Nephron progenitor cell (in vitro differentiated cells): ENCODE measurements at places on chromosomes 12 and 14.
A peak's percentile ranks its signal among the peaks of the same experiment; 100 is the strongest.

GRCh38 chr12:108709697-108710096 lies 21.6 kb downstream of the CORO1C start:
- DNase-seq = no peak

GRCh38 chr12:3247629-3248161 lies 170.5 kb downstream of the TSPAN9 start:
- no peak for DNase-seq

GRCh38 chr12:104643819-104644669 lies 187.3 kb downstream of the CHST11 start:
- DNase-seq = no peak

- DNase-seq = peak; percentile 72
Measured at GRCh38 chr14:102917469-102918211, 4.8 kb upstream of the AMN start.

- DNase-seq = no peak
Measured at GRCh38 chr12:96094201-96094600, 58.8 kb upstream of the LTA4H start.

GRCh38 chr12:112967858-112968257 lies 10.5 kb upstream of the OAS2 start:
- DNase-seq = no peak

DNA sequence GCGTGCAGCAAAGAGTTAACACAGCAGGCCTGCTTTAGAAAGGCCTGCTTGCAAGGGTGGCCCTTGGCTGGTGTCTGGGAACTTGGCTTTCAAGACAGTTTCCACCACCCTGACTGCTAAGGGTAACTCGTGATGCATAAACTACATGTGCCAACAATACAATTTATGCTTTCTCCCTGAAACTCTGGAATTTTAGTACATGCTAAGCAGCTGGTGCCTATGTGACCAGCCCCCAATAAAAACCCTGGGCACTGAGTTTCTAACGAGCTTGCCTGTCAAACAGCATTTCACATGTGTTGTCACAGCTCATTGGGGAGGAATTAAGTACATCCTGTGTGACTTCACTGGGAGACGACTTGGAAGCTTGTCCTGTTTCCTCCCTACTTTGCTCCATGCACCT lies 133.1 kb downstream of the SLC5A8 start:
- no peak for DNase-seq

DNA sequence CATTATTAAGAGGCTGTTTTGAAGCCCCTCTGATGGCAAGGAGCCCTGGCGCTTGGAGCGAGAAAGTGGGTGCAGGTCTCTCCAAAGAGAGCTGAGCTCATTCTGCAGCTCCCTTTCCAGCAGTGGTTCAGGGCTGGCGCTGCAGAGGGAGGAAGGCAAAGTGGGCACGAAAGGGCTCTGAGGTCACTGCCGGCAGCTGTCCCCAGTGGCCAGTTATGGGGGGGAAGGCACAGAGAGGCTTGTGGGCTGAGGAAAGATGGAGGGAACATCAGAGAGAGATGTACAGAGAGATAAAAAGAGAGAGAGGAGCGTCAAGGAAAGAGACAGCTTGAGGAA lies 75.2 kb upstream of the TBX5 start:
- peak; percentile 18 for DNase-seq

DNA sequence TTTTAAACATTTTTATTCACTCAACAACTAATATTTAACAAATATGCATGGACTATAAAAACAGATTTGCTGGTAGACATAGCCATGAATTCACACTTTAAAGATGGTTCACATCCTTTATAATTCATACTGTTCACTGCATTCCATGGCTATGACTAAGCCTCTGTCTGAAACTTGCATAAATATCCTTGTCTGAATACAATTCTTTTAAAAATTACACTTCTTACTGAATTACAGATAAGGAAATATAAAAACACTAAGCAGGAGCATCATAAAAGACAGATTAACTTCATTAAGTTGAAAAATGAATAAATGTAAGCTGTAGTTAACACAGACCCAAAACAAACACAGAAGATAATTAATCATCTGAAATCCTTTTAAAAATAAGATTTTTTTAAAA lies 53.8 kb downstream of the GXYLT1 start:
- no peak for DNase-seq

DNA sequence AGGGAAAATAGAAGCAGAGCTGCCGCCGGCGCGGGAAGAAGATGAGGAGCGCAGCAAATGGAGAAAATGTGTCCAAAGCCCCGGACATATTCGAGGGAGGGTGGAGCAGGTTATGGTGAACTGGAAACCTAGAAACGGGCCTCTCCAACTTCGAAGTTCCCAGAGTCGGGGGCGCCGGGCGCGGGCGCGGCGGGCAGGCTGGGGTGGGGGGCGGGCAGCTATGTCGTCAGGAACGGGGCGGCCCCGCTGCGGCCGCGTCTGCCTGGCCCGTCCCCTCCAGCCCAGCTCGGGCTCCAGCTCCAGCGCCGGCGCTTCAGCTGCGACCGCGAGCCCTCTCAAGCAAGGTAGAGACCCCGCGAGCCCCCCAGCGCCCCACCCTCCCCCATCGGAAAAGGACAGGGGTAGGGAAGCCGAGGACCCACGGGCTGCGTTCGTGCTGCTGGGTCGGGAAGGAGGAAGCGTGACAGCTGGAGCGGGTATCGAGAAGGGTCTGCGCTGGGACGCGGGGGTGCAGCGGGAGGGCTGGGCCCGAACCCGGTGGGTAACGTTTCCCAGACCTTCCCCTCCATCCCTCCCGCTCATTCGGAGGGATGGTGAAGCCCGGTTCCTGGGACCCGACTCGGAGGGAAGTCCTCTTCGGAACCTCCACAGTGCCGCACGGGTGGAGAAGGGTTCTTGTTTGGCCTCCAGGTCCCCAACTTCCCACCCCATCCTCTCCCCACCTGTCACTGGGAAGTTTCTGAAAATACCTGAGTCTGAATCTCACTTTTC lies 1.0 kb downstream of the DGKA start:
- peak; percentile 73 for DNase-seq

- DNase-seq = no peak
Measured at GRCh38 chr14:101019990-101020710, 116.6 kb upstream of the RTL1 start.

- no peak for DNase-seq
Measured at GRCh38 chr12:88247241-88247643, 105.1 kb downstream of the TMTC3 start.

GRCh38 chr12:69343357-69343756 lies 4.8 kb upstream of the LYZ start:
- no peak for DNase-seq

DNA sequence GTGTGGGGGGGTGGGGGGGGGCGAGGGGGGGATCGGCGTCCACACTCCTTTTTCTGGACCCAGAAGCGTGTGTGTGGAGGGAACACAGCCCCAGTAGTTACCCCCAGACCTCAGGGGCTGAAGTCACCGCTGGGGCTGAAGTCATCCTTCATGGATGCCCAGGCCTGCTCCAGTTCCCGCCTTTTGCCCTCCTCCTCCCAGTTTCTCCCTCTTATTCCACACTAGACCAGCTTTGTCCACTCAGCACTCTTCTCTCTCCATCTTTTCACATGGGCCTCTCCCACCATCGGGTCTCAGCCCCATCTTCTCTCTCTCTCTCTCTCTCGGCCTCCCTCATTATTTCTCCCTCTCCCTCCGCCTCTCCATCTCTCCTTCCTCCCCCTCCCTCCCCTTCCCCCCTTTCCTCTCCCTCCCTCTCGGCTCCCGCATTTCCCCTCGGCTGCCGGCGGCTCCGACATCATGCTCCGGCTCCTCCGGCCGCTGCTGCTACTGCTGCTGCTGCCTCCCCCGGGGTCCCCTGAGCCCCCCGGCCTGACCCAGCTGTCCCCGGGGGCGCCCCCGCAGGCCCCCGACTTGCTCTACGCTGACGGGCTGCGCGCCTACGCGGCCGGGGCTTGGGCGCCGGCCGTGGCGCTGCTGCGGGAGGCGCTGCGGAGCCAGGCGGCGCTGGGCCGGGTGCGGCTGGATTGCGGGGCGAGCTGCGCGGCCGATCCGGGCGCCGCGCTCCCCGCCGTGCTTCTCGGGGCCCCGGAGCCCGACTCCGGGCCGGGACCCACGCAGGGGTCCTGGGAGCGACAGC lies at the start of gene P3H3:
P3H3 (plus strand) TSS at position 426 of the 799 bp plus-strand sequence; CDS start at position 460, 34 bp downstream.
- DNase-seq = peak; percentile 53

DNA sequence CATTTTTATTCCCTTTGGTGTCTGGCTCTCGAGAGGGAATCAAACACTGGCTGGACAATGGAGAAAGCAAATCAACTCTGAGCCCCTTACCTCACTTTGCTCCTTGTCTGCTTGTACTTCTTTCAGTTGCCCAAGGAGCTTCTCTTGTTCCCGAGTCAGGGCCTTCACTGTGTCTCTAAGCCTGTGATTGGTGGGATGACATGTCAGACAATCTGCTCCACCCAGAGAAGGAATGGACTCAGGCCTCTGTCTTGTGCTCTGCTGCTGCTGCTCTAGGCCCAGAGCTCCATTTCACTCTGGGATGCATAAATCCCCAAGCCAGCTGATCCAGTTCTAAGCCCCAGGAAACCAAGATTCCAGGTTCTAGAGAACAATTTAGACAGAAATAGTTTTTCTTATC lies 7.6 kb downstream of the CALCOCO1 start:
- no peak for DNase-seq

DNA sequence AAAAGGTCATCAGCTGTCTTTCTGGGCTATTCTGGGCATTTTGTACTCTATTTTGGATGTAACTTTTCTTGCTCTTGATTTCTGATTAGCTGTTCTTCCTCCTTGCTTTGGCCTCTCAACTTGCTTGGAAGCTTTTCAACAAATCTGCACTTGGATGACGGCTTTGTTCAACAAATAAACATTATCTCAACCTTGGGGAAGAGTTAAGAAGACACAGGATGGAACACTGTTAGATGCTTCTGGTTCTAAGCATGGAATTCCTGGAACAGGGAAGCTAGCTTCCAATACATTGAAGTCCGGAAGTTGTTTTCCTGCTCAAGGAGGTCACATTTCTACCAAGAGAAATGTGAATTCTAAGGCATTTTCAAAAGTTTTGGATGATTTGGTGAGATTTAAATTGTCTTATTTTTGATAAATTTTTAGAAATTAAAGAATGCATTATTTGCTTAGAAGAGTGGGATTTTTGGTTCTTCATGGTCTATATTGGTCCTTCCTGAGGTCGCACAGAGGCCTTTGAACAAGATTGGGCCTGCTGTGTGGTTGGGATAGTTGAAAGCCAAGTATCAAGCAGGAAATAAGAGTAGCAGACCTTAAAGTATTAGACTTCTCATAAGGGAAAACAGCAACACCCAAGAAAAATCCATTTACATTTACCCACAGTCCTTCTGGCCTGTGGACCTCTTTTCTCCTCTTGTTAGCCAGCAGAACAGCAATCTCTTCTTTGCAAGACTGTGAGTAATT lies 59.2 kb downstream of the PPFIBP1 start:
- no peak for DNase-seq

- no peak for DNase-seq
Measured at GRCh38 chr12:21129906-21130305, 1.1 kb upstream of the SLCO1B1 start.

DNA sequence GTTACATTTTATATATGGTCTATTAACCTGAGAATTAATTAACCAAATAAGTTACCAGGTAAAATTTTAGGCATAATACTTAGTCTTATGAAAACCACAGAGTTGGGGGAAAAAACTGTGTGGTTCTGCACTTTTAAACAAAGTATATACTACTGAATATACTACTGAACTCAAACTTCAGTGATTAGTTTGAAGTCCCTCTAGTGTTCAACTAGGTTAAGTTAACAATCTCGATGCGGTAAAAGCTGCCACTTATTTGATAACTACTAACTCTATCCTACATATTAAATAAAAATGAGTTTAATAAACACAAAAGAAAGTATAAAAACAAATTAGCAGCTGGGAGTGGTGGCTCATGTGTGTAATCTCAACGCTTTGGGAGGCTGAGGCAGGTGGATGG lies 56.7 kb downstream of the MED13L start:
- DNase-seq = no peak

DNA sequence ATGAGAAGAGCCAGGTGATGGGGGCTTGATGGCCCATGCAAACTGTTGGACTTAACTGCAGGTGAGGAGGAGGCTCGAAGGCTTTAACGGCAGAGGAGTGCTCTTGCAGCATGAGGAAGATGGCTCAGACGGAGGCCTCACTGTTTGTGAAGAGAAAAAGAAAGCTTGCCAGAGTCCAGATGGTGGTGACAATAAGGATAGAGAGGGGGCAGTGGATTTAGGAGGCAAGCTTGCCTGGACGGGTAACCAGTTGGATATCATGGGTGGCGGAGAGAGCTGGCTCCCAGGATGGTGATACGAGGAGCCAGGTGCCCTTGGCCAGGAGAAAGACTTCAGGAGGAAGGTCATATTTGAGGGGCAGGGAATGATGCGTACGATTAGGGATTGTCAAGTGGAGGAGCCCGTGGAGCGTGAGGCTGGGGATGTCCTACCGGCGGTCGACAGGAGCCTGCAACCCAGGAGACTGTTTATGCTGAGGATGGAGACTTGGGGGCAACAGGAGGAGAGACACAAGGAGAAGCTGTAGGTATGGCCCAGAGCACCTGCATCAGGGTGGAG lies 71.8 kb downstream of the CACNA1C start:
- no peak for DNase-seq

DNA sequence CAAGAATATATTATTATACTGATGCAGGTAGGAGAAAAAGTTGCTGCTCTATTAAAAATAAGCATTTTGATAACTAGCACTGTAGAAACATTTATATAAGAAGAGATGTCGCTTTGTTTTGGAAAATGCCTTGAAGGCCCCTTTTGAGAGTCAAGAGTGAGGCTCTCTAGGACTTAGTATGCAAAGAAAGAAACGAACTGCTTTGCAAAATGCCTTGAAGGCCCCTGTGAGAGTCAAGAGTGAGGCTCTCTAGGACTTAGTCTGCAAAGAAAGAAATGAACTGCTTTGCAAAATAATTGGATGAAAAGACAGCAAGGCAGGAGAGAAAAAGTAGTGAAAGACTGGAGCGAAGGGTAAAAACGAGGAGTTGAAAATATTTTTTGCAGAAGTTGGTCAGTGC lies 65.9 kb downstream of the AVPR1A start:
- no peak for DNase-seq

DNA sequence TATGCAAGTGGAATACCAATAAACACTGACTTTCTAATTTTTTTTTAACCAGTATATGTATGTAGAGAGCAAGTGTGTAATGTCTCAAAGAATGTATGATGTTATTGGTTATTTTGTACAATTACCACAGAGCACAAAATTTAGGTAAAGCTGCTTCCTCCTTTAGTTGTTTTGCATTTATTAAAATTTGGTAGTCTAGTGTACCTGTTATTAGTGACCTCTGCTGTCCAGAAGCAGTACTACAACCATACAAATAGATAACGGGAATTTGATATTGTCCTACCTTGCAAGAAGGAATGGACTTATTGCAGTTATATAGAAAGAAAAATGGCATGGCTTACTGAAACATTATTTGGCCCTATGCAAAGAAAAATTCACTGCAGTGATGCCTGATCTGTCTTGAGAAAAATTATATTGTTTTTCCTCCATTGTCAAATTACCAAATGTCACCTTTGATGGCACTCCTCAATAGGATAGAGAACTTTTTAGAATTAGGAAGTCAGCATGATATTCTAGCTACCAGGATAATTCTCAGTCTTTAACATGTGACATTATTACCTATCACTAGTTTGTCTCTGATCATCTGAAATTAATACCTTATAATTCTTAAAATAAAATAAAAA lies 153.9 kb upstream of the RMST start:
- no peak for DNase-seq

GRCh38 chr14:75720116-75720515 lies 59.1 kb downstream of the TTLL5 start:
- DNase-seq = no peak
